ENCODE measurements at places on chromosomes 4 and X.

DNA sequence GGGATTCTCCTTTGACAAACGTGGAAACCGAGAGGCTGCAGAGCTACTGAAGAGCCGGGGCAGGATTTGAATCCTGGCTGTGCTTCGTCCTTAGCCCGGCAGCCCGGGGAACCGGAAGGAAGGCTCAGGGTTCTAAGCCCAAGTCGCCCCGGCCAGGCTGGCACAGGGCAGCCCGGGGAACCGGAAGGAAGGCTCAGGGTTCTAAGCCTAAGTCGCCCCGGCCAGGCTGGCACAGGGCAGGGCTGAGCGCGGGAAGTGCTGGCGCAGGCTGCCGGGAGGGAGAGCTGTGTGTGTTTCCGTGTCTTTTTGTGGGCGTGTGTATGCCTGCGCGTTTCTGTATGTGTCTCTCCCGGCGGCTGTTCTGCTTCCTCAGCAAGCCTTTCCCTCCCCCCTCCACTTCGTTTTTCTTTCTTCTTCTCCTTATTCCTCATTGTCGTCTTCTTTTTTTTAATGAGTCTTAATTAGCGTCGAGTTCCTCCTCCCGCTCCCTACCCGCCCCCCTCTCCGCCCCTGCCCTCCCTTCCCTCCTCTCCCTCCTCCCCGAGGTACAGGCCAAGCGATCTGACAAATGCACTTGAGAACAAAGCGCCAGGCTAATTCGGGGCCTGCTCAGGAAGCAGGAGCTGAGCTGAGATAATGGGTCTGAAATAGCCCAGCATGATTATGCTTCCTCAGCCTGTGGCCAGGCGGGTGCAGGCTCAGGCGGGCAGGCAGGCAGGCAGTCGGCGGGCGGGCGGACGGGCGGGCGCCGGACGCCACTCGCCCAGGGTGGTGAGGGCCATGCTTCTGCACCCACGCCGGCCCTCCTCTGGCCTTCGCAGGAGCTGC is 65.9 kb downstream of the EFNB1 start:
- DNase-seq, result peak; percentile 17

- DNase-seq, result peak; percentile 51
These were observed 4.8 kb upstream of the CXCL13 start for GRCh38 chr4:77600521-77601451.

DNA sequence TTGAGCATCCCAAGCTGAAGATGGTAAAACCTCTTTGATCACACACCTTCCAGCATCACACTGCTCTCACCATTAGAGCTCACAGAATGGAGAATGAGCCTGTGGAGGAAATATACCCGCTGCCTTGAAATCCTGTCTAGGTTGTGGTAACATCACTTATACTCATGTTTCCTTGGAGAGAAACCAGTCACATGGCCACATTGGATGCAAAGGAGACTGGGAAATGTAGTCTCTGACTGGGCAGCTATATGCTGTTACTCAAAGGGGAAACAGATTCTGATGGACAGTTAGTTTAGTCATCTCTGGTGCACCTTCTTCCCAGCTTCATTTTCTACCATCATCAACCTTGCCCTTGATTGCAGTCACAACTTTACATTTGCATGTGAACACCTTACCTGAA is 286.3 kb downstream of the ANKRD50 start:
- no peak for DNase-seq

DNA sequence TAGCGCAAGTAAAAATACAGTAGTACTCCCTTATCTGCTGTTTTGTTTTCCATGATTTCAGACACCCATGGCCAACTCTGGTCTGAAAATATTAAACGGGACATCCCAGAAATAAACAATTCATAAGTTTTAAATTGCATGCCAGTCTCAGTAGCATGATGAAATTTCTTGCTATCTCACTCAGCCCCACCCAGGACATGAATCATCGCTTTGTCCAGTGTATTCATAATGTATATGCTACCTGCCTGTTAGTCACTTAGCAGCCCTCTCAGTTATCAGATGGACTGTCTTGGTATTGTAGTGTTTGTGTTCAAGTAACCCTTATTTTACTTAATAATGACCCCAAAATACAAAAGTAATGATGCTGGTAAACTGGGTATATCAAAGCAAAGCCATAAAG is 158.2 kb upstream of the DDIT4L start:
- DNase-seq, result no peak

- no peak for DNase-seq
These were observed 72.9 kb downstream of the MED28 start for GRCh38 chr4:17687237-17687857.

DNA sequence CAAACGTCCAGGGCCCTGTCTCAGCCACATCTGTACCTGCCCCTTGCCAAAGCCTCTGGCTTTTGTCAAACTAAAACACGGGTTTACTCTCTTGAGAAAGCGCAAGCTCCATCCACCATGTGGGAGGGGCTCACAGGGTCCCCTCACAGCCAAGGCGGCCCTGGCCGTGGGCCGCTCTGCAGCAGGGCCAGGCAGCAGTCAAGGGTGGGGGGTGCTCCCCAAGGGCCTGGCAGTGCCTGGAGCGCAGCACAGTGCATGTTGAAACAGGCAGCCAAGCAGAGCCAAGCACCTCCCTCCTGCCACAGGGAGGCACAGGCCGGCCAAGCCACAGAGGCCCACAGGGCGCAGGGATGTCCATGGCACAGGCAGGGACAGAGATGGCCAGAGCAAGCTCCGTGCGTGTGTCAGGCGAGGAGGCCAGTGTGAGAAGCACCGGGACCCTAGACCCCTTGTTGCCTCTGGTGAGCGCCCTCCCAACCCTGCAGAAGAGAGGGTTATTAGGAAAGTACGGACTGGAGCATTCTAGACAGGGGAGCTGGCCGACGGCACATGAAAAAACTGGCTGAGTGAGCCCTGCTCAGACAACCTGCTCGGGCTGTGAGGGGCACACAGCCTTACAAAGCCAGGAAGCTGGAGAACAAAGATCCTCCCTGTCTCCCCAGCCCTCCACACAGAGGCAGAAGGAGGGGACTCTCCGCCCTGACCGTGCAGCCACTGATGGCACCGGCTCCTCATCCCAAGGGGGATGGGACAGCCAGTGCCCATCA is 39.0 kb downstream of the FAM53A start:
- DNase-seq, result no peak

DNA sequence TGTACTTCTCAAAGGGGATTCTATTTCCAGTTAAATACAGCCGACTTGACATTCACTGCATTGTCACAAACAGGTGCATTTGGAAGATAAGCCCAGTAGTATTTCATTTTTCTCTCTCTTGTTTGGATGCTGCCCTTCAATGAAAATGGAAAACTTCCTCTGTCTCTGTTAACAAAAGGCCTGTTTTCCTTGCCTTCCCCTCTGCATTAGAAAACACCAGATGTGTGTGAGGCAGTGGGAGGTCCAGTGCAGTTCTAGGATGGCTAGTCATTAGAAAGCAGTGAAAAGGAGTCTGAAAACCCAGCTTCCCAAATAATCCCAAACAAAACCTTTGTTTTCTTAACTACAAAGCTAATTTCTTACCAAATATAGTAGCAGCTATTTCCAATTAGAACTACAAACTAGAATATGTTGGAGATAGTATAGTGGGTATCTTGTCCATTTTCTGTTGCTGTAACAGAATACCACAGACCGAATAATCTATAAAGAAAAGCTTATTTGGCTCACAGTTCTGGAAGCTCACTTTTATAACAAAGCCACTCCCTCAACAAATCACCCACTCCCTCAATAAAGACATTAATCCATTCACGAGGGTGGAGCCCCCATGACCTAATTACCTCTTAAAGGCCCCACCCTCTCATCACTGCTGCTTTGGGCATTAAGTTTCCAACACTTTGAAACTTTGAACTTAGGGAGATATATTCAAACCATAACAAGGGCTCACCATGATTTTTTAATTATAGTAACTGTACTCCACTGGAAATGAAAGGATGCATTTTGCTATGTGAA is 452.1 kb upstream of the RPS6KA3 start:
- no peak for DNase-seq

- DNase-seq, result no peak
These were observed 233.3 kb downstream of the NDST4 start for GRCh38 chr4:114879916-114880669.

- DNase-seq, result no peak
These were observed 29.5 kb downstream of the TMPRSS11A start for GRCh38 chr4:67933755-67934154.

- DNase-seq, result no peak
These were observed 1097.2 kb upstream of the TENM3 start for GRCh38 chr4:181146051-181146450.

GRCh38 chrX:56787734-56788152 is 58.7 kb downstream of the NBDY start:
- DNase-seq, result no peak

DNA sequence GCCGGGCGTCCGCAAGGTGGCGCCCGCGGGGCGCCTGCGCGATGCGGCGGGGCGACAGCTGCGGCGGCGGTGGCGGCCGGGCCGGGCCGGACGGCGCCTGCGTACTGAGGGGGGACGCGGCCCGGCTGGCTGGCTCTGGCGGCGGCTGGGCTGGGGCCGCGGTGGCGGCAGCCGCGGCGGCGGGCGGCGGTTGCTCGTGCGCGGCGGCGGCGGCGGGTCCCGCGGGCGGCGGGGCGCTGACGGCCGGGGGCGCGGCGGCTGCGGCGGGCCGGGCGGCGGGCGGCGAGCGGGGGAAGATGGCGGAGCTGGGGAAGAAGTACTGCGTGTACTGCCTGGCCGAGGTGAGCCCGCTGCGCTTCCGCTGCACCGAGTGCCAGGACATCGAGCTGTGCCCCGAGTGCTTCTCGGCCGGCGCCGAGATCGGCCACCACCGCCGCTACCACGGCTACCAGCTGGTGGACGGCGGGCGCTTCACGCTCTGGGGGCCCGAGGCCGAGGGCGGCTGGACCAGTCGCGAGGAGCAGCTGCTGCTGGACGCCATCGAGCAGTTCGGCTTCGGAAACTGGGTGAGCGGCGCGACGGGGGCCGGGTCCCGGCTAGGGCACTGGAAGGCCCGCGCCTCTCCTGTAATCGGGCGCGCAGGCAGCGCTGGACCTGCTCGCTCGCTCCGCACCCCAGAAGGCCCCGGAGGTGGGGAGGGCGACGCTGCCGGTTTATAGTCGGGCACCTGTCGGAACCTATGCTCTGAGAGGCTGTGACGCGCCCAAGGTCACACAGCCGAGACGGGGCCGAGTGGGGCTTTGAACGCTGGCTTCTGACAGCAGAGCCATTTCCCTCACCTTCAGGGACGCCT is at the start of gene TADA2B:
TSS of gene TADA2B (plus strand) at position 89 of the 853 bp plus-strand sequence. CDS start at position 297, 208 bp downstream.
- DNase-seq, result peak; percentile 62

GRCh38 chrX:7286168-7286837 is 138.3 kb upstream of the PUDP start:
- DNase-seq, result no peak

All from activated CD4-positive, alpha-beta T cell treated with anti-CD3 and anti-CD28 coated beads for 48 hours (primary cell).